ENCODE measurements at places on chromosomes 5 and 9. TPM values are rescaled to one million over a fixed set of nuclear protein-coding genes. Genes with fewer than 3 reads are reported as not detected.

- no peak for DNase-seq
Measured at GRCh38 chr9:426264-426663, 211.6 kb downstream of the DOCK8 start.

The BTNL8 gene
- polyA plus RNA-seq: 0.09 TPM

The ADAMTSL1 gene
- 16.0 TPM for polyA plus RNA-seq

GRCh38 chr9:136375096-136375495, 1.6 kb upstream of the CARD9 start:
- DNase-seq: no peak

DNA sequence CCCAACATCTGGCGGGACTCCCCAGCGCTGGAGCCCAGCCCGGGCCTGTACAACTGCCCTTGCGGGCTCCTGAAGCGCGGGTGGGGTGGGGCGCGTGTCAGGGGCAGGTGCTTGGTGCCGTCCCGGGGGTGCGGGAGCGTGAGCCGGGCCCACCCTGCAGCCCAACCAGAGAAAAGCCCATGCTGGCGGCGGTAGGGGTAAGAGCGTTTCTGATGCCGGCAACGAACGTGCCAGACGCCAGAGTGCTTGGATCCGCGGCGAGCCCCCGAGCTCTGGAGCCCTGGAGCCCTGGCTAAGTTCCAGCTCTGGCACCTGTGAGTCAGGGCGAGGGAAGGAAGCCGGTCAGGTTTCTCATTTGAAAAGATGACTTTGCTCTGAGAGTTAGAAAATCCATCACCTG, 58.0 kb downstream of the ZNF510 start:
- peak; percentile 18 for DNase-seq

DNA sequence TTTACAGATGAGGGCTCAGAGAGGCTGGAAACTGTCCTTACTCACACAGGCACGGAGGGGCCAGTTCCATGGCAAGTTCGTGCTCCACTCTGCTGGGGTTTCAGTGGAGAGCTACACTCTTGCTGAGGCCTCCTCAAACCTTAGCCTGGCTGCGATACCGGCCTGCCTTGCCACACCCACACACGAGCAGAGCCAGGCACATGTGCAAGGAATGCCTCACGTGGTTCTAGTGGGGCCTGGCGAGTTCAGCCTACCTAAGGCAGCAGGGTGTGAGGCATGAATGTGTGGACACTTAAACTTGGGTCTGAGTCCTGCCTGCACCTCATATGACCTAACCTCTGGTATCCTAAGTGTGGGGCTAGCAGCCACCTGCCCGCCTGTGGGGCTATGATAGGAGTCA, 21.5 kb upstream of the PRDM12 start:
- no peak for DNase-seq

Data from muscle of leg (tissue), 16 donors.